ENCODE measurements at places on chromosomes 7 and 10.

GRCh38 chr10:33832124-33832787 lies 497.8 kb upstream of the NRP1 start:
- DNase-seq, result no peak

DNA sequence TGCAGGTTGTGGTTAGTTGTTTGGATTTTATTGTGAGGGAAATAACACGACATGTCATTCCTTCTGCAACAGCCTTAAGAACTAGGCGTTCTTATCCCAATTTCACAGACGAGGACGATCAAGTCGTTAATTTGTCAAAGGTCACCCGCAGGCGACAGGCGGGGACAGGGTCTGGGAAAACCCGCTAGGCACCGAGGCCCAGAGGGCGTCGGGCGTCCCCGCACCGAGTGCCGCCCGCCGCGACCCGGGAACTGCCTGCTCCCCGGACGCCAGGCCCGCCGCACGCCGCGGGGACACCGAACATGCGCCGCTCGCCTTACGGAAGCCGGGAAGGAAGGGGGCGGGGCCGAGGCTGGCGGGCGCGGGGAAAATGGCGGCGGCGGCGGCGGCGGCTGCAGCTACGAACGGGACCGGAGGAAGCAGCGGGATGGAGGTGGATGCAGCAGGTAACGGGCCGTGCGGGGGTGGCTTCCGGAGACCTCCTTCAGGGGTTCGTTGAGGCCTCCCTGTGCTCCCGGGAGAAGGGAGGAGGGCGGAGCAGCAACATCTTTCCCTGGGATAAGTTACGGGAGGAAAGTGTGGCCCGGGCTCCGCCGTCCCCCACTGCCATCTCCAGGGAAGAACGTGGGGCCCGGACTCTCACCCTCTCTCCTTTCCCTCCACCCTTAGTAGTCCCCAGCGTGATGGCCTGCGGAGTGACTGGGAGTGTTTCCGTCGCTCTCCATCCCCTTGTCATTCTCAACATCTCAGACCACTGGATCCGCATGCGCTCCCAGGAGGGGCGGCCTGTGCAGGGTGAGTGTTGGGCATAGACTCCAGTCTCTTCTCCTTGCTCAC lies at the start of gene COPS6:
Gene COPS6, plus strand, starts transcription at position 349 of the 837 bp plus-strand sequence. Its CDS starts 22 bp downstream, at position 371.
- DNase-seq, result peak; percentile 80

- no peak for DNase-seq
These were observed at the start of gene MEST for GRCh38 chr7:130491841-130492522. Gene MEST, plus strand, starts transcription at chr7:130492085. Its CDS starts 229 bp downstream, at chr7:130492314.

DNA sequence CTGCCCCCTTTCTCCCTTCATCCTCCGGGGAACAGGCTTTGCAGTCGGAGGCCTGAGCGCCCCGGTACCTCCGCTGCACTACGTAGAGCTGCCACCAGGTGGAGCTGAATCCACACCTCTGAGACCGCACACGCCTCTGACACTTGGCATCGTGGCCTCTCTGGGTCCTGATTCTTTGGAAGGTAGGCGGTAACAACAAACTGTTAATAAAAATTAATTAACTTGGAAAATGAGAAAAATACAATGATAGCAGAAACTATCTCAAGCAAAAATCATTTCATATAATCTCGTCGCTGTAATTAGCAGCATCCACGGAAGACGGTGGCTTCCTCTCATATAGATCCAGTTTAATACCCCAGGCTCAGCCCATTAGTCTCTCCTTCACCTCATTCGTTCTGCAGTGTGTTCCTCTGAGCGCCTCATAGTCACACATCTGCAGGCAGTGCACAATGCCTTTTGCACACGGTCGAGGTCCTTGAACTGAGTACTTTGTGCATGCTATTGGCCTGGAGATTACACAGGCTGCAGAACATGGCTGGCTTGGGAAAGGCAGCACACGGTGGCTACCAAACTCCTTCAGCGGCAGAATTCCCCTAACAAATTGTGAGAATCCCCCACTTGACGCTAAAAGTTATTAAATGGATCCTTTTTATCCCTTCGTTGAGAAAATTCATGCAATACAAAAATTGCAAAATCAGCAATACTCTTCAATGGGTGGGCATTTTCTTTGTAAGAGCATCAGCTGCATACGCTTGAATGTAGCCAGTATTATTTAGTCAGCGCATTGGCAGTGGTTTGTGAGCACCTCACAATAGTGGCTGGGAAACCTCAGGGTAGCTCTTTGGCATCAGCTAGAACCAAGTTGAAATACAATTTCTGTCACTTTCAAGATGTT lies 18.7 kb downstream of the OR9A2 start:
- peak; percentile 56 for DNase-seq

DNA sequence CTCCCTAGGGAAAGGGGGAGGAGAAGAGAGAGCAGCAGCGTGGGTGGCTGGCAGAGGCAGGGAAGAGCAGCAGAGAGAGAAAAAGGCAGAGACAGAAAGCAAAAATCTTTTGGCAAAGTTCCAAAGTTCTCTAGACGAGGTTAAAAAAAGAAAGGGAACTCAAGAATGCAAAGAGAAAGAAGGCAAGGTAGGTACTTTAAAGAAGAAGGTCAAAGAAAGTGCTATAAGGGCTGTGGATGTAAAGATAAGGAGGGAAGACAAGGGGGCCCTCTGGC lies 20.2 kb upstream of the OPTN start:
- no peak for DNase-seq

DNA sequence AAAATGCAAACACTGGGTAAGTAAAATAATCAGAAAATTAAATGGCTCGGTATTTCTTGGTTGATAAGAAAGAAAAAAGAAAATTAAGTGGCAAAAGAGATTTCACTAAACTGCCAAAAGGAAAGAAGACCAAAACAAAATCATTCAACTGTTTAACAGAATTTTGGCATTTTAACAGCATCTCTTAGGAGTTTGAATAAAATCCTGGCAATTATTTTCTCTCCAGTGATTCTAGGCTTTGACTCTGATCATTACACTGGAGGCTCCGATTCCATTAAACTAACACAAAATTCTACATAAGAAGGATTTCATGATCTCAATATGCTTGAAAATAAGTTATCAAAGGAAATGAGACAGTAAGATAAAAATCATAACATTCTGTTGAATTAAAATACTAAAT lies 62.3 kb downstream of the ARHGAP21 start:
- no peak for DNase-seq

DNA sequence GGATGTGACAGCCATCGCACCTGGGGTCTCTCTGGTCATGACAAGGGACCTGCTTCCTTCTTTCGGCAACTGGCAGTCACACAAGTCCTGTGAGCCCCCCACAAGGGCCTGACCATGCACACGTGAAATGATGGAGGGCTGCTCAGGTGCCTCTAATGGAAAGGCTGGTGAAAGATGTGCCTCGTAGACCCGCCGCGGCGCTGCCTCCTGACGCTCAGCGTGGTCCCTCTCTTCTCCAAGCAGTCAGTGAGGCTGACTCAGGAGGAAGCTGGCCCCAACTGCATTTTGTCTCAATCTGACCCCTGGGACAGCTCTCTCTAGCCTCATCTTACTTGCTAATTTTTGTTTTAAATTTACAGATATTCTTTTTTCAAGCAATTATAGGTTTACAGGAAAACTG lies 100.9 kb downstream of the MAD1L1 start:
- DNase-seq, result no peak

DNA sequence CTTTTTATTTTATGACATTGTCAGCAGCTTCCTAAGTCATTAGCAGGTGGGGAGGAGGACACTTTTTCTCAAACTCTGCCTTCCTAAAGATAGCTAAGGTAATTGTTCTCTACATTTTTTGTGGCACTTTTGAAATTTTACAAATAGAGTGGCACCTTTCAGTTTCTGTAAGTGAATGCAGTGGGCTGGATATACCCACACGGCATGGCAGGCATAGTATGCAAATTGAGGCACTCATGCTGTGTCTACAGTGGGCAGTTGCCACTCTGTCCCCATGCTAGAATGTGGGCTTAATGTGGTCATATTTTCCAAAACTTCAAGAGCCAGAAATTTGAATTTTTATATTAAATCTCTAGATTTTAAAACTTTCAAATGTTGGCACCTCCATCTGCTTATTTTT lies 12.8 kb upstream of the SH3PXD2A start:
- DNase-seq, result no peak

Measured in activated CD8-positive, alpha-beta memory T cell treated with anti-CD3 and anti-CD28 coated beads for 1 hour (primary cell).